ENCODE measurements at places on chromosomes 7 and 10. TPM values are rescaled to one million over a fixed set of nuclear protein-coding genes. Genes with fewer than 3 reads are reported as not detected.
A peak's percentile ranks its signal among the peaks of the same experiment; 100 is the strongest.

The MEST gene
- 88.7 TPM for total RNA-seq

The HOXA7 gene
- total RNA-seq, result 5.4 TPM

The ERVW-1 gene
- total RNA-seq, result not detected

The ARL5B gene
- 4.1 TPM for total RNA-seq

The MNX1 gene
- not detected for total RNA-seq

The PAX2 gene
- not detected for total RNA-seq

The C10orf120 gene
- total RNA-seq, result not detected

The VPS37D gene
- 0.55 TPM for total RNA-seq

The OR2A1 gene
- not detected for total RNA-seq

The CYP3A7 gene
- not detected for total RNA-seq

The ECHDC3 gene
- total RNA-seq, result 0.58 TPM

The AKR1C8 gene
- not detected for total RNA-seq

The CHST15 gene
- 25.1 TPM for total RNA-seq

The CCDC201 gene
- total RNA-seq, result not detected

DNA sequence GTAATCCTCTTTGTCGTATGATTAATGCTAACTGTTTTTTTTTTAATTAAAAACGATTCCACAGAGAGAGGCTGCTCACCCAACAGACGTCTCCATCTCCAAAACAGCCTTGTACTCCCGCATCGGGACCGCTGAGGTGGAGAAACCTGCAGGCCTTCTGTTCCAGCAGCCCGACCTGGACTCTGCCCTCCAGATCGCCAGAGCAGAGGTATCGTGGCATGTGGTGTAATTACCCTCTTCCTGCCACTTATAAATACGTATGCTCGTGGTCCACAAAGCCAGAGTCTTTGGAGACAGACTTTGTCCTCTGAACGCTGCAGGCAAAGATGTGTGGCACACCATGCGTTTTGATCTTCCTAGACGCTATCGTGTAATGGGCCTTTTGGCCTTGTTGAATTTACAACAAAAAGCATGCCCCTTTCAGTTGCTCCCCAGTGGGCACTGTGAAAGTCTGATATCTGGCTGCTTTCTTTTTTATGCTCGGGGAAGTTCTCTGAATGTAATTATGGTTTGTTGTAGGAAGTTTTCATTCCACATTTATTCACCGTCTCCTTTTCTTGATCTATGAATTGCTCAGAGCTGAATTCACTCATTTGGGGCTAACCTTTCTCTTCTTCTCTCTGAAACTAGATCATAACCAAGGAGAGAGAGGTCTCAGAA is 33.6 kb upstream of the BTBD16 start:
- H3K36me3 ChIP-seq, result peaks cover 79% of the 10 kb centered on the region
- no peak for DNase-seq
- no peak overlapping the region for H3K4me3 ChIP-seq

- H3K4me3 ChIP-seq, result no peak overlapping the region
- H3K4me1 ChIP-seq, result peaks cover 39% of the 10 kb centered on the region
- no peaks in the 10 kb centered on the region for H3K36me3 ChIP-seq
- peak; percentile 90 for DNase-seq
Measured at GRCh38 chr10:4127518-4128315, 342.7 kb upstream of the KLF6 start.

DNA sequence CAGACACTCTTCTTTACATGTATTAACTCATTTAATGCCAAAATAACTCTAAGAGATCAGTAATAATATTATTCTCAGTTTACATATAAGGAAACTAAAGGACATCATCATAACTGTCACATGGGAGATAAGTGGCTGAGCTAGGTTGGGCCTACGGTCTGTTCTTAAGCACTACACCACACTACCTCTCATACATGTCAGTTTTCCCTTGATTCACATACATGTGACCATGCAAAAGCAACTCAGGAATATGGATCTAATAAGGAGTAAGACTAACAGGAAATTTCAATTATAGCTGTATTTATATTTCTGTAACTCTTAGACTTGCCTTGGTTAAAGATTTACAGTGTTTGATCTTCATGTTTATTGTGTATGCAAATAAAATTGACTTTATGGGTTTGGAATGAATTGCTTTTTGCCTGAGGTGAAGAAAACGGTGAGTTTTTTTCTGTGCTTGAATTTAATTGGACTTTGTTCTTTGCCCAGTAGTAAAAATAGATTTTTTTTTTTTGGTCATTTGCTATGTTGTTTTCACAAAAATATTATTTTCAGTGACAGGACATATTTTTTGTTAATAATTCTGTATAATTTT is 69.7 kb downstream of the CYP51A1 start:
- H3K27ac ChIP-seq, result no peak overlapping the region
- no peak for DNase-seq

DNA sequence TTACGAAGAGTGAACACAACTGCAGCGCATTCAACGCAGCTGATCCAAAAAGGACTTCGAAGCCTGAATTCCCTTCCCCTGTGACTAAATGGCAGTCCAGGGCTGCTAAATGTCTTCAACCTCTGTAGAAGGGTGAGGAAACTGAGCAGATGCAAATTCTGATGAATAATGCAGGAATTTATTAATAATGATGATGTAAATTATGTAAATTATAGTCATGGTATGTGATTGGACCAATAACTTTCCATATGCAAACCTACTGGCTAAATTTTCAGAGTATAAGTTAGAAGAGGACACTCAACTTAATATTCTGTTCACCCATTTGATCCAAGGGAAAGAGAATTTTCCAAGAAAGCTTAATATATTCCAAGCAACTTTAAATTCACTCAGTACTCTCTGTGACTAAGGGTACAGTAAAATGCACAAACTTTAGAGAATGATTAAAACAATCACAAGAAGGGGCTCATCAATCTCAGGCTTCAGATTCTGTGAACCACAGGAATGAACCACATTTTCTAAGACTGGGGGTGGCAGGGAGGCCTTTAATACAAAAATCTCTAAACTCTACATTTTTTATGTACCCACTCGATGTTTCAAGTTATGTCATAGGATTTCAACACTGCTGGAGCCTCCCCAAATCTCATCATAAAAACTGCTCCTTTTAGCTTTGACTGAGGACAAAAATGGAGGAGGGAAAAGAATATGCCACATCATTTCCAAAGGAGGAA is 3.5 kb downstream of the FGFR2 start:
- H3K4me3 ChIP-seq, result peak overlapping the region; percentile 74
- peaks cover 3% of the 10 kb centered on the region for H3K36me3 ChIP-seq
- H3K27ac ChIP-seq, result no peak overlapping the region
- peaks cover 12% of the 10 kb centered on the region for H3K4me1 ChIP-seq
- H3K27me3 ChIP-seq, result peaks cover 27% of the 10 kb centered on the region

- no peaks in the 10 kb centered on the region for H3K36me3 ChIP-seq
- H3K27me3 ChIP-seq, result no peaks in the 10 kb centered on the region
- no peaks in the 10 kb centered on the region for H3K4me1 ChIP-seq
- no peak overlapping the region for H3K27ac ChIP-seq
- DNase-seq, result no peak
Measured at GRCh38 chr7:55247428-55247827, 117.7 kb upstream of the LANCL2 start.

DNA sequence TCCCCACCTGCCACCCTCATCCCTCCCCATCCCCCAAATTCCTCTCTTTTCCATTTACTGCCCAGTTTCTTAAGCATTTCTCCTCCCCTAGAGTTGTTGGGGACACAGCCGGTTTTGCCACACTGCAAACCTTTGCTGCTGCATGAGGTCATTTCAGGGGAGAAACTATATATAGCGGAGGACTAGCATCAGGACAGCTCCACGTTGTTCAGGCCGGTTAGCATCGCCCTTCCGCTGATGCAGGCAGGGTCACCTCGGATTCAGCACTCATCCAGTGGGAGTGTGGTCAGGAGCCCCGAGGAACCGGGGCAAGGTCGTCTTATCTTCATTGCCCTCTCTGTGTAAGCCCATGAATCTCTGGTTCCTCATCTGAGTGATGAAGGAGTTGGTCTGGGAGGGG is 15.6 kb downstream of the UBTD1 start:
- no peak for DNase-seq
- no peak overlapping the region for H3K27ac ChIP-seq
- H3K4me3 ChIP-seq, result no peak overlapping the region
- no peaks in the 10 kb centered on the region for H3K27me3 ChIP-seq

DNA sequence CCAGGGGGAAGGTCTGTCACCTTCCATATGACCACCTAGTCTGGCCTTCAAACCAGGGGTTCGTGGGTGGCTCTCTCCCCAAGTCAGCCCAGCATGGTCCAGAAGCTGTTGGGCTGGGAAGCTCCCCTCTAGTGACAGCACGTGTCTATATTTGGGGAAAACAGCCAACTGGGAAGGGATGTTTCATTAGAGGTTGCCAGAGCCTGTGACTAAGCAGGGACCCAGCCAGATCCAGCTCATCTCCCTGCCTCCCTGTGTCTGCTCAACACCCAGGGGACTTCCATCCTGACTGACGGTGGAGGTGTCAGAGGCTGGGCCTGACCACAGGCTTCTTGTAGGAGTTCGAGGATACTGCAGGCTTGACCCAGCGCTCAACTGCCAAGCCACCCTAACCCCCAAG is 10.5 kb downstream of the STYXL1 start:
- no peaks in the 10 kb centered on the region for H3K4me1 ChIP-seq
- H3K36me3 ChIP-seq, result no peaks in the 10 kb centered on the region
- no peak for DNase-seq
- no peak overlapping the region for H3K27ac ChIP-seq
- no peak overlapping the region for H3K4me3 ChIP-seq

- H3K36me3 ChIP-seq, result no peaks in the 10 kb centered on the region
- no peak for DNase-seq
- H3K27ac ChIP-seq, result no peak overlapping the region
- no peak overlapping the region for H3K4me3 ChIP-seq
- peaks cover 7% of the 10 kb centered on the region for H3K27me3 ChIP-seq
Measured at GRCh38 chr7:99242682-99243081, 30.0 kb upstream of the MYH16 start.

GRCh38 chr7:112010994-112011393 is 195.2 kb downstream of the DOCK4 start:
- H3K27ac ChIP-seq, result no peak overlapping the region
- no peak overlapping the region for H3K4me3 ChIP-seq
- no peaks in the 10 kb centered on the region for H3K36me3 ChIP-seq
- no peaks in the 10 kb centered on the region for H3K27me3 ChIP-seq

DNA sequence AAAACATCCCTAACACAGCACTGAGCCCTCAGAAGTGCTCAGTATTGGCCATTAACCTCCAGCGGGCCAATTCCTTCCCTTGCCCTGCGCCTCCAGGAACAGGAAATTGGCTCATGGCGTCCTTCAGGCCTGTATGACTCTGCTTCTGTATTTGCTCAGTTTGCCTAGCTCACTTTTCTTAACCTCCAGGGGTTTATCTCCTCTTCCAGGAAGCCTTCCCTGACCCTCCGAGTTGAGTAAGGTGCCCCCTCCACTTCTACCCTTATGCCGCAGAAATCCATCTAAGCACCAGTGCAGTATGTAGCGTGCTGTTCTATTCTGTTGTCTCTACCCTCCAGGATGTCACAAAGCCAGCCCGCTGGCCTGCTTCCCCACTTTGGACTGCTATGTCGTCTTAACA is 1.1 kb upstream of the SFXN4 start:
- no peak overlapping the region for H3K27ac ChIP-seq
- H3K27me3 ChIP-seq, result no peaks in the 10 kb centered on the region
- peaks cover 29% of the 10 kb centered on the region for H3K4me1 ChIP-seq
- DNase-seq, result no peak
- H3K36me3 ChIP-seq, result peaks cover 46% of the 10 kb centered on the region
- H3K4me3 ChIP-seq, result no peak overlapping the region

- no peak for DNase-seq
- no peaks in the 10 kb centered on the region for H3K36me3 ChIP-seq
- no peak overlapping the region for H3K4me3 ChIP-seq
- H3K27me3 ChIP-seq, result no peaks in the 10 kb centered on the region
- H3K4me1 ChIP-seq, result no peaks in the 10 kb centered on the region
- no peak overlapping the region for H3K27ac ChIP-seq
Measured at GRCh38 chr10:10160821-10161312, 856.8 kb upstream of the CELF2 start.

DNA sequence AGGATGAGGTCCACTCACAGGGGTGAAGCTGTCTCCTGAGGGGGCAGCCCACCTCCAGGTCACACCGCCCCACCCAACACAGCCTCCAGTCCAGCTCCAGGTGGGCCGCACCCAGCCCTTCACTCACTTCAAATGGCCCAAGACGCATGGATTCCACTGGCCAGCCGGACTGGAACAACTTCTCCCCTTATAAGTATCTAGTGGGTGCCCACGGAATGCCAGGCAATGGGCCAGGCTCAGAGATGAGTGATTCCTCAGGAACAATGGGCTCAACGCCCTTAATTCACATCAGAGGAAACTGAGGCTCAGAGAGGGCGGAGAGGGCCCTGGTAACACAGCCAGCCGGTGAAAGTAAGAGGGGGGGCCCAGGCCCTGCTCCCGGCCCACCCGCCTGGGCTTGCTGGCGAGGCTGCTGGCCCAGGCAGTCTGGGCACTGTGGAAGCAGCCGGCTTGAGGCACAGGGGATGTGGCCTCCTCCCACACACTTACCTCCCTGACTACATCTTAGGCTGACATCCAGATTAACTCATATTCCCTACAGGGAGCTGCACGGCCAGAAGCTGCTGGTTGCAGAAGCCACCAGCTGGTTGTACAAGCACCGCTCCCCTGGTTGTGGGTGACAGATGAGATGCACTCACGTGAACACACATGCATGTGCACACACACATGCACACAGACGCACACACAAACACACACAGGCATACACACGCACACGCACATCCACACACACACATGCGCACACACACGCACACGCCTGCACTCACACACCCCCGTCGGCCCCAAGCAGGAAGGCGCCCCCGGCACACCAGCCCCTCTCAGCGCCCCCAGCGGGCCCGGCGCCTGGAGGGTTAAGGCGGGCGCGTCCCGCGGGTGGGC is 1.0 kb upstream of the FAM20C start:
- H3K27me3 ChIP-seq, result no peaks in the 10 kb centered on the region
- DNase-seq, result no peak
- H3K4me3 ChIP-seq, result peak overlapping the region; percentile 83
- peaks cover 12% of the 10 kb centered on the region for H3K36me3 ChIP-seq

GRCh38 chr10:82564353-82565196 is 689.6 kb downstream of the NRG3 start:
- no peak overlapping the region for H3K27ac ChIP-seq
- no peaks in the 10 kb centered on the region for H3K36me3 ChIP-seq
- no peaks in the 10 kb centered on the region for H3K4me1 ChIP-seq
- no peak overlapping the region for H3K4me3 ChIP-seq
- DNase-seq, result no peak

GRCh38 chr10:51488766-51489408 is 210.5 kb downstream of the CSTF2T start:
- H3K4me3 ChIP-seq, result no peak overlapping the region
- no peak for DNase-seq
- H3K27me3 ChIP-seq, result no peaks in the 10 kb centered on the region
- H3K36me3 ChIP-seq, result no peaks in the 10 kb centered on the region
- no peaks in the 10 kb centered on the region for H3K4me1 ChIP-seq

GRCh38 chr10:33142295-33142694 is 184.3 kb upstream of the ITGB1 start:
- H3K4me1 ChIP-seq, result no peaks in the 10 kb centered on the region
- H3K27ac ChIP-seq, result no peak overlapping the region
- no peaks in the 10 kb centered on the region for H3K36me3 ChIP-seq

DNA sequence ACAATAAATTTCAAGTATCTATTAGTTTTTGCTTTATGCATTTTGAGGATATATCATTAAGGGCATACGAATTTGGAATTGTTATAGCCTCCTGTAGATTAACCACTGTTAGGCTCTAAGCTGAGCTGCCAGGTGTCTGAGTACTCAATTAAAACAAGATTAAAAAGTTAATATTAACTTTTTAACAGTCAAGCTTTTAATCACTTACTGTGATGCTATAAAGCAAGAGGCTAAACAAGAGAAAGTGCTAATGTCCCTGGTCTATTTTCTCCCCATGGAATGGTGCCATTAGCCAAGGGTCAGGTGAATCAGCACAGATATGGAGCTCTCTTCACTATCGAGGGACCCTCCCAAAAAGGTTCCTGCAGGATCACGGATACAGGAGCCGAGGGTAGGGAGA is 9.7 kb downstream of the GSAP start:
- H3K27me3 ChIP-seq, result no peaks in the 10 kb centered on the region
- no peak overlapping the region for H3K27ac ChIP-seq
- no peak overlapping the region for H3K4me3 ChIP-seq
- H3K36me3 ChIP-seq, result no peaks in the 10 kb centered on the region
- H3K4me1 ChIP-seq, result peaks cover 16% of the 10 kb centered on the region

Measured in stomach (tissue), 19 donors.